IMR-90 (cell line): ENCODE measurements at places on chromosomes 12 and 14. TPM values are rescaled to one million over a fixed set of nuclear protein-coding genes. Genes with fewer than 3 reads are reported as not detected.

GRCh38 chr12:93784339-93785086 is 107.3 kb downstream of the CRADD start:
- peak; percentile 76 for DNase-seq

DNA sequence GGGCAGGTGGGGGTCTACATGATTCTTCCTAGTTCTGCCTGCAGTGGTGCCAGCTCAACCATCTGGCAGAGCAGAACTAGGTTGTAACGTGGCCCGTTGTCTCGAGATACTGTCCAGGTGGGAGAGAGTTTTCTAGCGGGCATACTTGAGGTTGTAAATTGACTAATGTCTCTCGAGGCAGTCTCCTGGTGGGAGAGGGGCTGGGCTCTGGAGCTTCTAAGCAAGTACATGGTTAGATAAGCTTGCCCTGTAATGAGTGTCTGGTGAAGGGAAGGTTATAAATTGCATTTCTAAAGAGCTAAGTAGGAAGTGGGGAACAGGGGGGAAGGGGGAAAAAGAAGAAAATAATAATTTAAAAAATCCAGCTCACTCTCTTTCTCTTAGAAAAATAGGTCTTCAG is 18.1 kb downstream of the BDKRB1 start:
- DNase-seq = no peak

DNA sequence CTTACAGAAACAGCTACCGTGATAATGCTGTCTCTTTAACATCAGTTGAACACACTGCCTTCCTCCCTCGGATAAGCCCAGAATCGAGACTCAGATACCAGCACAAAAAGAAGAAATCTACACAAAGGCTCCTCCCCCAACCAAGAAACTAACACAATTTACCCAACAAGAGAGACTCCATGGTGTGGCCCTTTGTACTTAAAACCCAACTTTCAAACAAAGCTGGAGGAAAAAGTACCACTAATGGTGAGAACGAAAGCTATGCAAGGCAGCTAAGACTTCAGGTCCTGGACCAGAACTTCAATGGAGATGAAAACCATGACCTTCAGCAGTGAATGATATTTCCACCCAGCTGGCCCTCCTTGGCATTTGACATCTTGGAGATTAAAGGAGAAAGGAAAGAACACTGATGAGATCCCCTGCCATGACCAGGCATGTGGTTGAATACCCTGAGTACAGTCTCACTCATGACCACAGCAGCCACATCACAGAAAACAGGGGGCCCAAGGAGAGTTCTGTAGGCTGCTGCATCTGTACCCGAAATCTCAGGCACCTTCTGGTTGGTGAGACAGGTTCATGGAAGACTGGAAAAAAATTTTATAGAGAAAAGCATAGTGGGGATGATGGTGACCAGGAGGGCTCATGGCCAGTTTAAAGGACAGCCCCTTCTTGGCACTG is 36.7 kb downstream of the RBM19 start:
- no peak for DNase-seq

DNA sequence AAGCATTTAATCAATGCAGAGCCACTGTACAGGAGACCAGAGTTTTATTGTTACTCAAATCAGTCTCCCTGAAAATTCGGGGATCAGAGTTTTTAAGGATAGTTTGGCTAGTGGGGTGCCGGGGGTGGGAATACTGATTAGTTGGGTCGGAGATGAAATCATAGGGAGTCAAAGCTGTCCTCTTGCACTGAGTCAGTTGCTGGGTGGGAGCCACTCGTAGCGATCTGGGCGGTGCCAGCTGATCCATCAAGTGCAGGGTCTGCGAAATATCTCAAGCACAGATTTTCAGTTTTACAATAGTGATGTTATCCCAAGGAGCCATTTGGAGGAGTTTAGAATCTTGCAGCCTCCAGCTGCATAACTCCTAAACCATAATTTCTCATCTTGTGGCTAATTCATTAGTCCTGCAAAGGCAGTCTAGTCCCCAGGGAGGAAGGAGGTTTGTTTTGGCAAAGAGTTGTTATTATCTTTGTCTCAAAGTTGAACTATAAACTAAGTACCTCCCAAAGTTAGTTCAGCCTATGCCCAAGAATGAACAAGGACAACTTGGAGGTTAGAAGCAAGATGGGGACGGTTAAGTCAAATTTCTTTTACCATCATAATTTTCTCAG is 169.4 kb upstream of the PLEKHG7 start:
- DNase-seq = no peak

- no peak for DNase-seq
Observed at GRCh38 chr14:76940021-76940760, 88.3 kb downstream of the IRF2BPL start.

- DNase-seq = no peak
Observed at GRCh38 chr12:13152281-13152680, 44.2 kb upstream of the EMP1 start.

DNA sequence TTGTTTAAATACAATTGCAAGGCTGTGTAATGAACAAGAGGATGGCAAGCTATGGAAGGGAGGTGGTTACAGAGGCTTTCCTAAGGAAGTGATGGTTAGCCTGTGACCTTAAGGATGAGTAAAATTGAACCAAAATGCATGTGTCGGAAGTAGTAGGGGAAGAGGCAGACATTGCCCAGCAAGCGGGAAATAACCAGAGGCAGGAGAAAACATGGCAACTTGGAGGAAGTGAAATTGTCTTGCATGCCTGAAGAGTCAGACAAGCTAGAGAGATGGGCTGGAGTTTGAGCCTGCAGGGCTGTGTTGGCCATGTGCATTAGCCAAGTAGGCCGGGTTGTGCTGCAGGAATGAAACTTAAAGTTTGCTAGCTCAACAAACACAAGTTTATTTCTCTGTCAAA is 96.2 kb downstream of the BTG1 start:
- no peak for DNase-seq

GRCh38 chr14:49898485-49898884 is 5.6 kb downstream of the ARF6 start:
- DNase-seq = no peak

DNA sequence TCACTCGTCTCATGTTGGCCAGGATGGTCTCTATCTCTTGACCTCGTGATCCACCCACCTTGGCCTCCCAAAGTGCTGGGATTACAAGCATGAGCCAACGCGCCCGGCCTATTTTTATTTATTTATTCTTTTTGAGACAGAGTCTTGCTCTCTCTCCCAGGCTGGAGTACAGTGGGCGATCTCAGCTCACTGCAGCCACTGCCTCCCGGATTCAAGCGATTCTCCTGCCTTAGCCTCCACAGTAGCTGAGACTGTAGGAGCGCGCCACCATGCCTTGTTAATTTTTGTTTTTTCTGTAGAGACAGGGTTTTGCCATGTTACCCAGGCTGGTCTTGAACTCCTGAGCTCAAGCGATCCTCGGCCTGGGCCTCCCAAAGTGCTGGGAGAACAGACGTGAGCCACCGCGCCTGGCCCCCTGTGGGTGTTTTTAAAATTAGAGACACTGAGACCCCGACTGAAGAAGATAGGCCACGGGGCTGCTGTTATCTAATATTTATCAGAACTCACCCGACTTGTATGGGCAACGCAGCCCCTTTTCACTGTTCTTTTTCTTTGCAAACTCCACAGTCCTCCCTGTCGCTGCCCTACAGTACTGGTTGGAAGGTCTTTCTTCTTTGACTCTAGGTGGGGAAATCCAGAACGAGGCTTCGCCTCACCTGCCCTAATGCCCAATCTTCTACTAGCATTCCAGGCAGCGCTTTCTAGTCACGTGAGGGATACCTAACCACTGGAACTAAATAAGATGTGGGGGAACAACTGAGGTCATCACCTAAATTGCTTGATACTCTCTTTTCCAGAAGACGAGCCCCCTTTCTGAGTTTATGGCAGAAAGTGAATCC is 1.4 kb upstream of the GABARAPL1 start:
- no peak for DNase-seq

GRCh38 chr12:12626471-12626870 is 14.8 kb downstream of the CREBL2 start:
- DNase-seq = peak; percentile 12

GRCh38 chr12:109126784-109127183 is 10.4 kb downstream of the ACACB start:
- peak; percentile 18 for DNase-seq

NEMP1 gene
- total RNA-seq = 10.9 and 14.7 TPM in 2 replicates

NEUROD4 gene
- total RNA-seq = not detected in 2 replicates

FOXG1 gene
- not detected in 2 replicates for total RNA-seq

CLEC7A gene
- not detected in 2 replicates for total RNA-seq

MMP19 gene
- 8.6 and 9.9 TPM in 2 replicates for total RNA-seq

TMEM52B gene
- 2.0 and 3.1 TPM in 2 replicates for total RNA-seq

MOAP1 gene
- 9.9 and 12.8 TPM in 2 replicates for total RNA-seq

RTN1 gene
- total RNA-seq = 0.18 and 0.28 TPM in 2 replicates

TCL1A gene
- not detected in 2 replicates for total RNA-seq

PTCSC3 gene
- total RNA-seq = not detected in 2 replicates
